ENCODE measurements at places on chromosomes 6 and 20.

GRCh38 chr6:71706523-71706922, 179.8 kb upstream of the RIMS1 start:
- DNase-seq, result no peak

DNA sequence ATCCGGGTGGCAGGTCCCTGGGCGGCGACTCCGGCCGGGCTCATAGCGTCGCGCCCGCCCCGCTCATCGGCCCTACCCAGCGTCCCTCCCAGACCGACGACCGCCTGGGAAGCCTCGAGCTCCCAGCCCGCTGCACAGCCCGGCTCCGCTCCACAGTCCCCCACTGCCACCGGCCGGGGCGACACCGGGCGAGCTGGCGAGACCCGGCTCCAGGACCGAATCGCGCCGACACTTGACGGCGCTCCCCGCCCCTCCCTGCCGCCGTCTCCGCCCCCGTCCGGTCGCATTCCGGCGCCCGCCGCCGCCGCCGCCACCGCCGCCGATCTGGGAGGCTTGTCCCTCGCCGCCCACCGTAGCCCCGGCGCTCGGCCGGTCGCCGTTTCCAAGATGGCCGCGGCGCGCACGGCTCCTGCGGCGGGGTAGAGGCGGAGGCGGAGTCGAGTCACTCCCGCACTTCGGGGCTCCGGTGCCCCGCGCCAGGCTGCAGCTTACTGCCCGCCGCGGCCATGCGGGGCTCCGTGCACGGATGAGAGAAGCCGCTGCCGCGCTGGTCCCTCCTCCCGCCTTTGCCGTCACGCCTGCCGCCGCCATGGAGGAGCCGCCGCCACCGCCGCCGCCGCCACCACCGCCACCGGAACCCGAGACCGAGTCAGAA, at the start of gene MAP3K4:
MAP3K4 (plus strand) TSS at position 364 of the 655 bp plus-strand sequence; CDS start at position 527, 163 bp downstream.
- peak; percentile 85 for DNase-seq

DNA sequence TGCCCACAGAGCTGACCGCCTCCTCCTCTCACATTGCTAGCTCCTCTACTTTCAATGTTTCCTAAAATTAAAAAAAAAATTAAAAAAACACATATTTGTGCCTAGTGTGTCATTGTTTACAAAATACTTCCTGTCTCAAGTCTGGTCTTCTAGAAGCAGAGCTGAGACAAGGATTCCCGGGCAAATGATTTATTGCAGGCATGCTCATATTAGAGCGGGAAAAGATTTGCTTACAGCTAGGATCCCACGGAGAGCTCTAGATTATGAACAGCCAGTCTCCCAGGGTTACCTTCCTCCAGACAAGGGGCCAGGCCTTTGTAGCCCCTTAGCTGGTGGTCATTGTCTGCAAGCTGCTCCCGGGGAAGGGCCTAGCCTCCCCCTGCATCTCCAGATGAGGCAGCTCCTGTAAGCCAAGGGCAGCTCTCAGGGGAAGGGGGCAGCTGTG, 9.4 kb downstream of the PACSIN1 start:
- peak; percentile 41 for DNase-seq

- peak; percentile 71 for DNase-seq
Observed at GRCh38 chr6:22145823-22146677, 150.8 kb downstream of the PRL start.

GRCh38 chr20:46709459-46710152, at the start of gene SLC2A10:
SLC2A10 (plus strand) TSS chr20:46709649; CDS start chr20:46709737, 88 bp downstream.
- DNase-seq, result peak; percentile 78

DNA sequence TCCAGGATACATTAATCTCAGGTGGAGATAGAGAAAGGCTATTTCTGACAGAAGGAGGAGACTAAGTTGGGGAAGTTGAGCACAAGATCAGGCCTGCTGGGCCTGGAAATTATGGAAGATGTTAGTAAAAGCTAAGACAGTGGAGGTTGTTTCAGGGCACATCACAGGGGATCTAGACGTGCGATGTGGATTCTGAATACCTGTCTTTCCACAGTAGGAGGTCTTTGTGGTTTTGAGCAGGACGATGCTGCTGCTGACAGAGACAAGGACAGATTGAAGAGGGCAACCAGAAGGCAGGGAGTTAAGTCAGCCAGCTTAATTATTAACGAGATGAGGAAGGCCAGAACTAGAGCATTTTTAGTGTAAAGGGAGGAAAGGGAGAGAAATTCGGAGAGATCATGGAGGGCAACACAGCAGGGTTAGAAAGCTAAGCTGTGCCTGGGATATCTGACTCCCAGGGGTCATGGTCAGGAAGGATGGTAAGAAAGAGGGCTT, 384.9 kb downstream of the MAFB start:
- no peak for DNase-seq

GRCh38 chr6:81834141-81834681, 81.7 kb upstream of the TENT5A start:
- no peak for DNase-seq

DNA sequence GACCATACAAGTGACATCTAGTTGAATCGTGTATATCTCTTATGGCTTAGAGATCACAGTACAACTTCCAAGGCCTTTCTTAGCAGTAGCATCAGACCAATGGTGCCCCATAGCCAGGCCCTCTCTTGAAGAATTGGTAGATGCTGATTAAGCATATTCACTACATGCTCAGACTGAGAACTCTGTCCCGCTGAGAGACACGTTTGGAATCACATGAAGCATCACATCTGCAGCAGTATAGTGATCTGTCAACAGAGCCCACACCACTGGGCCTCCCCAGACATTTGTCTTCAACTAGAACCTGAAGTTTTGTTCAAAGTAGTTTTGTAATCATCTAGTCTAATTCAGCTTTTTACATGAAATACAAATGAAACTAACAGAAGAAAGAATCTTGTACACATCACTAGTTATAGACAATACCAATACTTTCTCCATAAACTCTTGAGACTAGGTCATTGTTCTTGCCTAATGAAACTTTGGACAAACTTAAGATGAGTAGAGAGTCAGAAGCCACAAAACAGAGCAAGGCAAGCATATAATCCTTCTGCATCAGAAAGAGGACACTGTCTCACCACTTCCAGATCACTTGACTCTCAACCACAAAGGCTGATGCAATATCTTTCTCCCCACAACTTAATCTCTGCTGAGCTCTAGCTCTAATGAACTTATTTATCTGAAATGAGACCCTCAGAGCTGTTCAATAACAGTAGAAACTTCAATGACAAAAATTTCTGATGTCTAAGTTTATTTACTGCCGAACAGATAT, 182.7 kb downstream of the TBX18 start:
- DNase-seq, result no peak

- no peak for DNase-seq
Observed at GRCh38 chr6:152529369-152529768, 107.8 kb downstream of the SYNE1 start.

DNA sequence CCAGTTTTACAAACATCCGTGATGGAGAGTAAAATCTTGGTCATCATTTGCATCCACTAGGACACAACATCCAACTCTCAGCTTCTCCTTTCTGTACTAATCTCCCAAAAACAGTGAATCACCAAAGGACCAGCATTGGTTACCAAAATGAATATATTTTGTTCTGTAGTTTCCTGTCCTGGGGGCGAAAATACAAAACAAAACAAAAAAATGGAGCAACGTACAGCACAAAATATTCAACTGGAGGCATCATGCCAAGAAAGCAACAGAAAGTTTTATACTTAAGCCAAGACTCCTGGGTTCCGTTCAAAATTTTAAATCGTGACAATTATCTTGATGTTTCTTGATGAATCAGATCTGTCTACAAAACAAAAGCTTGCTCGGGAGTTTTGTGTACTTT, 126.6 kb upstream of the CCDC28A start:
- DNase-seq, result no peak

DNA sequence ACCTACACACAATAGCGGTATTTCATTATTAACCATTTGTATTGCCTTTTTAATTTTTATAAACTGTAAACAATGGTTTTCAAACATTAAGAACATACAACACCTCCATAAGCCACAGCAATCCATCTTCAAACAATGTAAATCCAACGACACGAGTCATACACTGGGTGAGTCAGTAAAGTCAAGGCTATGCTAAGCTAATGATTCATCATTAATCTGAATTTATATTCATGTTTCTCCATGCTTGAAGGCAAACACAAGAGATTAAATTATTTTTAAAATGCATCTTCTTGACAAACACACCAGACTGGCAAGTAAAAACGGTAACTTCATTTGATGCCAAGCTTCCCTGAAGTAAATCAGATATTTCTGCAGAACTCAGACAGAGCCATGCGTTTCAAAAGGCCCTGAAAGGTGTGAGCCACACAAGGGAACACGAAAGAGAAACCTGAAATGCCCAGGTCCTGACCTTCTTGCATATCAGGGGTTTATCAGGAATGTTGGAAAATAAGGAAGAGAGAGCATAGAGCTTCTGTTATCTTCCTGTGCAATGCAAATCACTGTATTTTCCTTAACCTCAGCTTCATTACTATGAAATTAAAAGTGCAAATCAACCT, 162.5 kb downstream of the ALDH8A1 start:
- no peak for DNase-seq

GRCh38 chr6:165713845-165714466, 50.9 kb upstream of the PDE10A start:
- no peak for DNase-seq

GRCh38 chr20:50708845-50709635, 17.7 kb upstream of the RIPOR3 start:
- no peak for DNase-seq

DNA sequence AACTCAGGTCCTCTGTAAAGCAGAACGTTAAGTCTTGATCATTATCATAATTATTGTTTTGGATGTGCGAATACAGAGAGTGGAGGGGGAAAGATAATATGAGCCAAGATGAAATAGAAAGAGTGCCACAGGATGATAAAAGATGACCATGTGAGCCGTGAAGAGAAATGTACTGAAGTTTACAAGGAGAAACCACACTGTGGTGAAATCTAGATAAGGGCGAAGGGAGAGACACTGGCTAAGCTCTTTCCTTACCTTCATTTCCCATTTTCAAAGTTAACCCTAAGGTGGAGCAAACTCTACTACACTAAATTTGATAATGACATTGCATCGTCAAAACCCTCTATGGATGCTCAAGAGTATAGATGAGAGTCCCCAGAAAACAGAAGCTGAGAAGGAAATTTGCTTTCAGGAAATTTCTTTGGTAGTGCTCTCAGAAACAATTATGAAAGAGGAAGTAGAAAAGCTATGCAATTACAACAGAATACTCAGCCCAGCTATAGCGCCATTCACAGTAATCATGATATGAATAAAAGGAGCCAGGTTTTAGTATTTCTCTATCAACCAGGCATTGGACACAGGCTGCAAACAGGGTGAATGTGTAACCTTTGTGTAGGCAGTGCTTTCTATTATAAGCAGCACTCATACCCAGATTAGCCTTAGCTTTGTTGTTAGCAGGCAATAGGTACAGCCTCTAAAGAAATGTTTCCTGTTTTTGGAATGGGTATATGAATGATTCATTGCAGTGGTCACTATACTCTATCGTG, 1080.7 kb downstream of the GRIK2 start:
- no peak for DNase-seq

GRCh38 chr6:12602342-12602741, 114.2 kb upstream of the PHACTR1 start:
- no peak for DNase-seq

DNA sequence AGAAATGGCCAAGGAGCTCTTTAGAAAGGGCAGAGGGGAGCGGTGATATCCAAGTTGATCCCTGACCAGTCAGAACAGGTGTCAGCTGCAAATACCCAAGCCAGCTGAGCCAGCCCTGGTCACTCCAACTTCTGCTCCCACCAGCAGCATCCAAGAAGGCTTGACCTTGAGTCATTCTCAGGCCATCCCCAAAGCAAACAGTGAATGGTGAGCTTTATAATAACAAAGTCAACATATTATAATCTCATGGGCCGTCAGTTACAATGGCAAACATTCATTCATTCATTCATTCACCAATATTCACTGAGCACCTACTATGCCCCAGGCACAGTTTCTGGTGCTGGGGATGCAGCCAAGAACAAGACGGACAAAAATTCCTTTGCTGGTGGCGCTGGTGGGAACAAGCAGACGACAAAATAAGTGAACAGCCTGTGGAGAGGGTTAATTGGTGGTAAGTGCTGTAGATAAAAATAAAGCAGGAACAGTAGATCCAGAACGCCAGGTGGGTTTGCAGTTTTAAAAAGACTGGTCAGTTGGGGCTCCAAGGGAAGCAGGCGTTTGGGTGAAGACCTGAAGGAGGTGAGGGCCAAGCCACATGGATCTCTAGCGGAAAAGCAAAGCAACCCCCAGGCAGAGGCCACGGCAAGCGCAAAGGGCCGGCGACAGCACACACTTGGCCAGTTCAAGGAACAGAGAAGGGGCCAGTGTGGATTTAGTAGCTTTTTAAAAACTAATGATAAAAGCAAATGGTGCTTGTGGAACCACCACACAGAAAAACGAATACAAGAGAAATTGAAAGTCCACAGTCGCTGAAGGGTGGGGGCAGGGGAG, 131.8 kb upstream of the PTPN1 start:
- DNase-seq, result no peak

DNA sequence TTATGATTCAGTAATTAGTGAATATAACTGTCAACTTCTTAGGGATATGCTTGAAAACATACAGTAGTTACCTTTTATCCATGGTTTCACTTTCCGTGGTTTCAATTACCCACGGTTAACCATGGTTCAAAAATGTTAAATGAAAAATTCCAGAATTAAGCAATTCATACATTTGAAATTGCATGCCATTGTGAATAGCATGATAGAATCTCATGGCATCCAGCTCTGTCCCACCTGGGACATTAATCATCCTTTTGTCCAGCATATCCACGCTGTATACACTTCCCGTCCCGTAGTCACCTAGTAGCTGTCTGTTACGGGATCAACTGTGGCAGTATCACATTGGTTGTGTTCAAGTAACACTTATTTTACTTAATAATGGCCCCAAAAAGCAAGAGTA, 781.7 kb upstream of the CITED2 start:
- DNase-seq, result no peak

DNA sequence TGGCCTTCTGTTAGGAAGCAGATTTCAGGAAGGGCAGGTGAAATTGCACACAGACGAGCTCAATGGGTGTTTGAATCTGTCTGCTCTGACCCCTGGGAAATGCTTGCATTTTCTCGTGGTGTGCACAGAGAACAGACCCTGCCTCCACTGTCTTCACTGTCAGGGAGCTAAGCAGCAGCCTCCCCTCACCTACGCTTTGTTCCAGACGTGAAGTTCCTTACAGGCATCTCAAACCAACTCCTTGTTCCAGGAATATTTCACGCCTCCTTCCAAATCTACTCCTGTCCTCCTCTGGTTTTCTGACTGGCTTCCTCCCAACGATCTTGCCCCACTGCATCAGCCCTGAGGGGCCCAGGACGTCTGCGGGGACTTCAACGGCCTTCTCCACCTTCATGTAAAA, 13.7 kb downstream of the DACT2 start:
- DNase-seq, result no peak

- DNase-seq, result peak; percentile 31
Observed at GRCh38 chr6:155493694-155494143, 38.1 kb upstream of the NOX3 start.

GRCh38 chr6:53746442-53747103, 48.2 kb upstream of the LRRC1 start:
- peak; percentile 58 for DNase-seq
